T-helper 1 cell (primary cell): ENCODE measurements at places on chromosomes 12 and 14.

- no peak for DNase-seq
Observed at GRCh38 chr12:49863946-49864797, 21.3 kb upstream of the BCDIN3D start.

- DNase-seq = no peak
Observed at GRCh38 chr12:88207921-88208620, 66.0 kb downstream of the TMTC3 start.

- DNase-seq = no peak
Observed at GRCh38 chr14:101929946-101930345, 34.4 kb upstream of the DYNC1H1 start.

- DNase-seq = no peak
Observed at GRCh38 chr12:22255097-22255496, 79.4 kb downstream of the ST8SIA1 start.

DNA sequence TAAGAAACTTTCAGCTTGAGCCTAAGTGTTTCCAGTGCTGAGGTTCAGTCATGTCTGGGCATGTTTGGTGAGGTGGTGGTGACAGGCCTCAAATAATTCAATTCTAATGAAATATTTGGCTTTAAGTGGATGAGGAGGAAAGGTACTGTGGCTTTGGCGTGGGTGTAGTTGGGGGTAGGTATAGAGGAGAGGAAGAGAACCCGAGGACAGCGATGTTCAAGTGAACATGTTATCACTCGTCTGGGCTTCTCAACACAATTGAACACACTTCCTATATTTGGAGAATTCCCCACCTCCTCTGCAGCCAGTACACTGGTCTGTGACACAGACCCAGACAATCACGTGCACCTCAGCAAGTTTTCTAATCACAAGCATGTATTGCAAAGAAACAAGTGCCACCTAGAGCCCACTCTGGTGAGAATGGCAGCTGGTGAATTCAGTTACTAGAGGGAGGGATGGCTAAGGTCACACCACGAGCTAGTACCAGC lies 53.0 kb downstream of the IFNG-AS1 start:
- no peak for DNase-seq

DNA sequence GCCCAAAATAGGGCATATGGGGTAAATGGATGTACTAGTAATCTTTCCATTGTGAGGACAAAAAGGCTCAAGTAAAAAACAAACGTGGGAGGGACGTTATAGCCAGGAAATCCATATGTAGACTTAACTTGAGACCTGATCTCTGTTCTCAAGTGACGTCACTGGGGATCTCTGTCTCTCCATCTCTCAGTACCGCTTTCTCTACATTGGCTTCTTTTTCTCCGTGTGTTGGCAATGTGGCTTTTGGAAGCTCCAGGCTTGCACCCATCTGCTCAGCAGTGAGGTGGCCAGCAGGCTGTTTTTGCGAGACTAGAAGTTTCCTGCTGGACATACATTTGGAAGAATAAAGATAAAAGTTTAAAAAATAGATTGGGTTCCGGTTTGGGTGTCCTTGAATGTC lies 66.0 kb upstream of the NRXN3 start:
- no peak for DNase-seq

GRCh38 chr12:41485203-41485602 lies 297.1 kb downstream of the PDZRN4 start:
- no peak for DNase-seq

- DNase-seq = no peak
Observed at GRCh38 chr14:30185832-30186231, 258.2 kb upstream of the PRKD1 start.

DNA sequence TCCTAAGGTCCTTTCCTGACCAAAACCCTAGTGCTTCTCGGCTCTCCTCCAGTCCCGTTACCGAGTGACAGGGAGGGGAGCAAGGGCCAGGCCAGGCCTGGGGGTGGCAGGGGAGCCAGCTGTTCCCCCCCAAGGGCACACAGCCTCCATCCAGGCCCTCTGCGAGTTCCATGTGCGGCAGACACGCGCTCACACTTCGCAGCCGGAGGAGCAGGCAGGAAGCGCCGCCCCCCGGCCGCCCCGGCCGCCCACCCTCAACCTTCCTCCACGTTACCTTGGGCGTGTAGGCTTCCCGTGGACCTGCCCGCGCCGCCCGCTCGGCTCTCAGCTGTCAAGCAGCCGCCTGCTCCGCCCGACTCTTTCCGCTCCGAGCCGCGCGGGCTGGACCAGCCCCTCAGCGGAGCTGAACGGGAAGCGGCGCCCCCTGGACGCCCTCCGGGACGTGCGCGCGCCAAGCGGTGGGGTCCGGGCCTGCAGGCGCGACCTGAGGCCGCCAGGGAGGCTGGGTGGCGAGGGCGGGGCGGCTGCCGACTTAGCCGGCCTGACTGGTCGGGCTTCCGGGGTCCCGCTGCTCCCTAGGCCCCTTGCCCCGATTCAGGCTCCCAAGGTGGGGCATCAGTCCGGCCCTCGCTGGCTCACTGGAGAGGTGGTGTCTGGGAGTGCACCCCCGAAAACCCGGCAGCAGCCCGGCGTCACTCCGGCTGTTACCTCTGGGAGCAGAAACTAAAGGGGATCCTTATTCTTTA lies at the start of gene CRACR2A:
CRACR2A (minus strand) TSS at position 369 of the 746 bp plus-strand sequence. CDS start 56,110 bp downstream, outside the sequence.
- peak; percentile 80 for DNase-seq

GRCh38 chr14:85463512-85463911 lies 66.4 kb upstream of the FLRT2 start:
- no peak for DNase-seq

GRCh38 chr12:99281277-99281676 lies 366.3 kb upstream of the GARIN6 start:
- no peak for DNase-seq

DNA sequence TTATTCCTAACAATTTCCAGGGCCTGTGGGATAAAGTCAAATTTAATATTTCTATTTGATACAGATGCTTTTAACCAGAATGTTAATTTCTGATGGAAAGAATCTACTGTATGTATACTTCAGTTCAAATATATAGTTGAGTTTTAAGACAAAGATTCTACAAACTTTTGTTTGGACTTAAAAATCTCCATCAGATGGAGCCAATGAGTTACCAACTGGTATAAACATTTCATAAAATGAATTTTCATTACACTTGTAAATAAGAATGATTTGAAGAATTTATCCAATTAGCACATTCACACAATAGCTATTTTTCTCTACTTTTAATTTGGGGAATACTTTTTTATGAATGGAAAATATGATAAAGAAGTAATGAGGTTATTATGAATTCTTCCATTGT lies 425.2 kb upstream of the MIS18BP1 start:
- no peak for DNase-seq

DNA sequence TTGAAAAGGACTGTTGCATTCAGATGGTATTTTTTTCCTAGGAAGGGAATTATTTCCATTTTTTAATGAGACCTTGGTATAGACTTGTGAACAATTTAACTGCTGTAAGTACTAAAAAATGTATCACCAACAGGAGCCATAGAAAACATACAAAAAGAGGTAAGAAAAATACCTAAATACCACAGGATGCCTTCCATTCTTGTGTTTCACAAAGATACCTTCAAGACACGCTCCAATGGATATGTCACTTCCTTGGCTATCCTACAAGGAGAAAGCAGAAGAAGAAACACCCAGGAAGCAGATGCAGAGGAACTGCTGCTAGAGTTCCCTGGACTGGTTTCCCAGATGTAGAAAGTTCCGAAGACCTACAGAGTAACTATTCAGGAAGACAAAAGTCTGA lies 54.2 kb downstream of the PTPN21 start:
- no peak for DNase-seq

GRCh38 chr14:102586420-102587104 lies 5.9 kb upstream of the RCOR1 start:
- no peak for DNase-seq
